ENCODE measurements at places on chromosomes 1 and 21.

- DNase-seq = no peak
Observed at GRCh38 chr1:101769520-101769919, 227.2 kb downstream of the OLFM3 start.

DNA sequence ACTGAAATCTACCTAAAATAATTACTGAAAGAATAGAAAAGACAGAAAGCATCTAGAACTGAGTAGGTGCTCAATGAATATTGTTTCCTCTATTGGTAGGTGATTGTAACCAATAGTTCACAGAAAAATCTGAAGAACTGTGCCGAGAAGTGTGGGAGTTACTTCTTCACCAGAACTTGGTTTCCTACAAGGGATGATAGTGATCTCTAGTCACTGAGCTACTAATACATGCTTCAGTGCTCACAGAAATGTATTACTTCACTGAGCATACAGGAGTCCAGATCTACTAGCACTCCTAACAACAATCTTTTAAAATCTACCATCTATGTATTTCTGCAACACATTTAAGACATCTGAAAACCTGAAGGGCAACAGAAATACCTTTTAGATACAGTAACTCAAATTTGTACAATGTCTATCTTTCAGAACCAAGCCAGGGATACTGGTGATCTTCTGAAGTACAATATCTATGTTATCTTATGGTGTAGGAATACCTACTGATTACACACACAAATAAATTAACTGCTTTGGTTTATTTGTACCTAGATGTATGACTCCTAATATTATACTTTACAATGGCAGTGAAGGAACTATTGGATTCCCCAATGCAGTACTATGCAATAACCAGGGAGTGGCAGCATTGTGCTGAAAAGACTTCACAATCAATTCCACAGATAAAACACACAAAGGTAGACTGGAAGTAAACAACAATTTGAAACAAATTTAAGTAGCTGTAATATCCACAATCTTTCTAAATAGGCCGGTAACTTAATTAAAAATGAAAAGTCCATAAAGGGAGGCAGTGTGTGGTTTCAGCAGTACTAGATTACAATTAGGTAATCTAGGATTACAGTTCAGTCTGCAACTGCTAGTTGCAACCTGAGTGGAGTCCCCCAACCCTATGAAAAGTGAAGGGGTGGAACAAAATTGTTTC lies 243.0 kb downstream of the SLC45A1 start:
- peak; percentile 29 for DNase-seq

DNA sequence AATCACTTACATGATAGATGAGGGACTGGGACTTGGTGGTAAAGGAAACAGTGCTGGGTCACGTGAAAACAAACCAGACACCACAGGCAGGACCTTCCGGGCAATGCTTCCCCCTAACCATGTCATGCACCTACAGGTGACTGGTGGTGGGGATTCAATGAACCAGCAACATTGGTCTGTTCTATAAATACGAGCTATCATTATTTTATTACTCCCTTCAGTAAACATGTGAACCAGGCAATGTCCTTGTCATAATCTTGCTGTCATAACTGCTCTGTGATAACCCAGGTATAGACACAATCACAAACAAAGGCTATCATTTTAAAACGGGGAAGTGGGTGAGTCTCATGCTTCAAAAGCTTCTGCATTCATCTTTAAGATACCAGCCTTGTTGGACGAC lies 153.4 kb downstream of the CLIC6 start:
- DNase-seq = no peak

DNA sequence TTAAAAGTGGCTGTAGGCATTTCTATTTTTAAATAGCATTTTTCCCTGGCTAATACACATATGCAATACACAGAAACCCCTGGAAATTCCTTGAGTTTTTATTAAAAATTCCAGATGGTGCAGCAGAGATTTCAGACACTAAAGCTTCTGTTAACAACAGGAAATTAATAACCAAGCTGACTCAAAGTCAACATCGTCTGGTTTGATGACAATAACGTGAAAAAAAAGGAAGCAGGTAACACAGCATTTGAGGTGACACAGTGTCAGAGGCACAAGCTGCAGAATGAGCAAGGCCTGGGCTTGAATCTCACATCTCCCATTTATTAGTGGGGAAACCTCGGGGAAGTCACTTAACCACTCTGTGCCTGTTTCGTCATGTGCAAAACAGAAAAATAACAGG lies 64.6 kb upstream of the GJB5 start:
- no peak for DNase-seq

DNA sequence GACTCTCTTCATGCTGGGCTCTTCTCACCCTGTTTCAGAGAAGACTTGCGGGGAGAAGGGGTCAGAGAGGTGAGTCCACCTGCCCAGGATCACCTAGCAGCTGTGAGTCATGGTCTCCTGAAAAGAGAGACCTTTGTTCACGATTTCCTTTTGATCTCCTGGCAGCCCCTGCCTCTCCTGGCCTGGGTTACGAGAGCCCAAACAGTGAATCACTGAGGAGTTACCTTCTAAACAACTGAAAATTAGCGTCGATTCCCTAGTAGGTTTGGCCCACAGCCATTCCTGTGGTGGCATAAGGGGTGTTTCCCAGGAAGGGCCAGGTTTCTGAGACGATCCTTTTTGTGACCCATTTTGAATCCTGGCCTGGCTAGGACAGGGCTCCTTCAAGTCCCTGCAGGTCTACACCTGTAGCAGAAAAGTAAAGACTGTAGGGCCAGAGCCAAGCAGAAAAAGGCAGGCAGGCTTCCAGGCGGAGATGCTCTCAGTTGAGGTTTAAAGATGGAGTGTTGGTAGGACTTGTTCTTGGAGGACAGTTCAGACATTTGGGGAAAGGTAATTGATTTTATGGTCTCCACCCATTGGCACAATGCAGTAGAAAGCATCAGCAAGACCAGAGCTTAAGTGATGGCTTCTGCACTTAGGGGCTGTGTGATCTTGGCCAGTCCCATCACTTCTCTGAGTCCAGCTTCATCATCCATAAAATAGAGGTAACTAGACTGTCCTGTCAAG lies 2.1 kb upstream of the PLA2G2E start:
- no peak for DNase-seq

Measured in fibroblast of gingiva (primary cell).